ENCODE measurements at places on chromosomes 5 and 9.

DNA sequence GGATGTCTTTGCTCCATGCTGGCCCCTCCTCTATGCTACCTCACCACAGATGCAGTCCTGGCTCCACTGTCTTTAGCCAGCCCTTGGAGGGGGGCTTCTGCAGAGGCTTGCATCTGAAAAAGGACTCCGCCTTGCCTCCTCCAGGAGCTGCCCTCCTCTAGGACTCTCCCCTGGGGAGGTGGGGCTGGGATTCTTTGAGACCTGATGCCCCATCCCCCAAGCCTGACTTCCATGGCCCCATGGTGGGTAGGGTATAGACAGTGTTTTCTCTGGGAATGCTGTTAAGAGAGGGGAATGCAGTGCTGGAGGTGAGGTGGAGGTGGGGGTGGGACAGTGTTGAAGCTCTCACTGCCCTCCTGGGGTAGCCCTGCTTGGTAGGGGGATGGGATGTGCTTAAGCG lies 14.3 kb downstream of the JADE2 start:
- DNase-seq = no peak

DNA sequence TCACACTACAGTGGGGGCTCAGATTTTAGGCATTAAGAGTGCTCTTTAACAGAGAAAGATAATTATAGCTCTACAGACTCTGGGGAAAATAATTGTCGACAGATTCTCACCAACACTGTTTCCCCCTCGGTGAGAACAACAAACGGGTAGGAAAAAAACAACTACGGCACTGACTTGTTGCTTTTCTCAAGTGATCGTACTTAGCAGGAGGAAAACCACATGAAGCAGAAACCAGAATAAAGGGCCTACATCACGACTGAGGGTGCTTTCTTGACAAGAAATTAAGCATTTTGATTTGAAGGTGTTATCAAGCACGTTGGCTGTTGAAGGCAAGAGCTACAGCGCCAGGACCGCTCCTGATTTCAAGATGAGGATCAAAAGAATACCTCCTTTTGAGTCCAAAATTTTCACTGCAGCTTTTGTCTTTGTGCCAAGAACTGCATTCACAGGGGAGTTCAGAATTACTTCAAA lies 27.2 kb upstream of the CER1 start:
- no peak for DNase-seq

GRCh38 chr9:134555094-134555650 lies 86.4 kb upstream of the COL5A1 start:
- peak; percentile 88 for DNase-seq

DNA sequence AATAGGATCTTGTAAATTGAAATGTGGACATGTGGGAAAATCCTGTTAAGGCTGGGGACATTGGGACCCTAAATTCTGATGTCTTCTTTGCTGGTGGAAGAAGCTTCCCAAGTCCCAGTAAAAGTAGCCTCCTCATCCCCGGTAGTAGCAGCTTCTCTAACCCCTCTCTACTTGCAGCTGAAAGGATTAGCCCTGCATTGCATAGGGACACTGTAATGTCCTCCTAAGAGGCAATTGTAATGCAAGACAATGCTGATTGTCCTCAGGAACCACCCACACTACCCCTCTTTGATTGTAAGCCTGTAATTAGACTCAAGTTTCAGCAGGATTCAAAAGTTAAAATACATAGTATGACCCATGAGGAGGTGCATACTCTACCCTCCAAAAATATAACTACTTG lies 1938.4 kb upstream of the C9orf72 start:
- DNase-seq = no peak

DNA sequence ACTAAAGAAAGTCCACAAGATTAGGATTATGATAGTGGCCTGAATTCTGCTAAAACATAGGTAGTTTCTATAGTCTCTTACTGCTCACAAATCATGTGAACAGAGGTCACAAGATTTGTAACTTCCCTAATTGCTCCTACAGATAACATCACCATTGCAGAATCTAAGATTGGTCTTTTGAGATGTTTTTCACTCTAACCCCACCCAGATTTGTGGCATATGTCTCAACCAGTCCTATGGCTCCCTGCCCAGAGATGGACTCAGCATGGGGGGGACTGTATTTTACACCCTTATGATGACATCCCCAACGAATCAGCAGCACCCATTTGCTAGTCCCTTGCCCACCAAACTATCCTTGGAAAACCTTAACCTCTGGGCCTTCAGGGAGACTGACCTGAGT lies 1046.2 kb downstream of the CDH12 start:
- peak; percentile 25 for DNase-seq

DNA sequence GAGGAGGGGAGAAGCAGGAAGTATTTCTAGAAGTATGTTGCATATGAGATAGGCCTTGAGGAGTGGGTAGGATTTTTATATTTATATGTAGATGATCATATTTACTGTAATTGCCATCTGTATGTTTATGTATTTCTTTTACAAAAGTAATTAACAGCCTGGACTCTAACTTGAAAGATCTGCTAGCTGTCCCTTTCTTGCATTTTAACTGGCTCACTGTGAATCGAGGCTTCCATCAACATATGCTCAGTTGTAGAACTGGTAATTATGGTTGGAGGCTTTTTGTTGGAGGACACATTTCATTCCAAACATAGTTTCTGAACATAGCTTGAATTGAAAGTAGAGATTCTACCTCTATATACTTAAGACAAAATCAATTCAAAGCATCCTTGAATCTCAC lies 23.4 kb downstream of the ABLIM3 start:
- no peak for DNase-seq

GRCh38 chr5:7015586-7016256 lies 302.5 kb downstream of the TENT4A start:
- DNase-seq = no peak

GRCh38 chr9:138077898-138078540 lies 200.4 kb downstream of the CACNA1B start:
- no peak for DNase-seq

- DNase-seq = no peak
Measured at GRCh38 chr9:121160025-121160424, 41.6 kb downstream of the RAB14 start.

GRCh38 chr5:108339220-108339619 lies 42.7 kb downstream of the FBXL17 start:
- no peak for DNase-seq

DNA sequence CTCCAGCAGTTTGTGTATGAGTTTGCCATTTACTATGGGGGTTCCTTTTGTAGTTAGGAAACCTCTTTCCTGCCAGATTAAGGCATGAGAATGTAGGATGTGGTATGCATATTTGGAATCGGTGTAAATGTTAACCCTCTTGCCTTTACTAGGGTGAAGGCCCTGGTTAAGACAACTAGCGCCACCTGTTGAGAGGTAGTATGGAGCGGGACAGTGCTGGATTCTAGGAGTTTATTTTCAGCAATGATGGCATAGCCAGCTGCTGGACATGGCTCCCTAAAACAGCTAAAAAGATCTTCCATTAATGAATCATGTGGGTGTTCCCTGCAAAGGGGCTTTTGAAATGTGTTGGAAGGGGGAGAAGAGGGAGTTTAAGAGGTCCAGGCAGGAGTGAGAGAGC lies 30.7 kb upstream of the GPX3 start:
- no peak for DNase-seq

GRCh38 chr5:132439521-132440089 lies 51.0 kb downstream of the IRF1 start:
- DNase-seq = peak; percentile 95

DNA sequence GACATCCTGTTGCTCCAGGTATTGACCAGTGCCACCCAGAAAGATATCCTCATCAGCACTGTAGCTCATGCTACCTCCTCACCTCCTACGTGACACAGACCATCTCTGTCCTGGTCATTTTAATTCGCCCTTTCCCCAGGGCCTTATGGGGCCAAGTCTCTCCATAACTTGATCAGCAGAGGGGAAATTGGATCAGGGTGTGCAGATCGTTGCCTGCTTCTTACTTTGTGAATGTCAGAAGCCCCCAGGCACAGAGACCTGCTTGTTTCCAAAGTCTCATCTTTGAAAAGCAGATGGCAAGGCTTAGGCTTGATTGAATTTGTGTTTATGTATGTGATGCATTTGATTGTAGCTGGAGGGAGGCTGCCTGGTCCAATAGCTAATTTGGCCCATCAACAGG lies 8.8 kb upstream of the DBH start:
- no peak for DNase-seq

GRCh38 chr9:110088099-110088498 lies 119.9 kb downstream of the C9orf152 start:
- no peak for DNase-seq

- no peak for DNase-seq
Measured at GRCh38 chr9:131666774-131667173, 73.1 kb downstream of the RAPGEF1 start.

GRCh38 chr5:28703651-28704260 lies 1665.4 kb upstream of the CDH9 start:
- DNase-seq = no peak

DNA sequence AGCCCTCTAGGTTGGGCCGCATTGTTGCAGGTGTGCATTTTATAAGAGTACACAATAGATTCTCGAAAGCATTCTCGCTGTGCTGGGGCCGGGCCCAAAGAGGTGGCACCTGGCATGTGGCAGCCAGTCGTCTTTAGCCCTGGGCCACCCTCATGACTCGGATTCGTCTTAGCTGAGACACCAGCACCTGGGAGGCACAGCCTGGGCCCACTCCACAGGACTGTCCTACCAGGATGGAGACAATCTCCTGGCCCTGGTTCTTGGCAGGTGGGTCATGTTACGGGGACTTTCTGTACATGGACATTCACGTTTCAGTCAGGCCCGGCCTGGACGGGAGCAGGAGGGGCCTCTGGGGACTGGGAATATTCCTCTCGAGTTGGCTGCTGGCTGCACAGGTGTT lies 212.5 kb downstream of the FANCC start:
- DNase-seq = no peak

GRCh38 chr9:100515578-100516494 lies 42.9 kb downstream of the TMEFF1 start:
- DNase-seq = peak; percentile 26

DNA sequence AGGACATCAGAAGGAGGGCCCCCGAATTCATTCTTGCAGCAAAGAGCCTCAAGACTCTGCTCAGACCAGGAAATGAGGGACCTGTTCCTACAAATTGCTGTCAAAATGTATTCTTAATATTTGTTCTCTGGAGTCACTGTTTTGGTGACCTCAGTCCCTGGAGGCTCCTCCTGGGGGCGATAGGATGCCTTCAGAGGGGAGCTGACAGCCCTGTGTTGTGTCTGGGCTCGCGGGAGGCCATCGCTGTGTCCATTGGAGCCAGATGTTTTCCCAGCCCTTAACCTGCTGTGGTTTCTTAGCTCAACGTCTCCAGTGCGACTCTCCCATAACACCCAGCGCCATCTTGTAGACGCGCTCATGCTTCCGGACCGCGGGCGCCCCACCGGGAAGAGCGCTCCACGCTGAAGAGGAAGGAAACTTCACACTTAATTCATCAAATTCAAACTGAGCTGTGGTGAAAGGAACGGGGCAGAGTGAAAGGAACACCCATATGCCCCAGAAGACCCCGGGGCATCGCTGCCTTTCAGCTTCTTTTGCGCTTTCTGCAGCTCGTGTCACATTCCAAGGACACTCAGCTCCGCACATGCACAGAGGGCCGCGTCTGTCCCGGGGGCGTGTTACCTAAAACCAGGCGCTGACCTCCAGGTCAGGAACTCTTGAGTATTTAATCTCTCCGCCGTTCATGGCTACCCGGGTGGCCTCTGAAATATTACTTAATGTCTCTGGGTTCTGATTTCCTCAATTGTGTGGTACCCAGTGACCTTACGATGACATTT lies 112.3 kb upstream of the GDNF start:
- no peak for DNase-seq

DNA sequence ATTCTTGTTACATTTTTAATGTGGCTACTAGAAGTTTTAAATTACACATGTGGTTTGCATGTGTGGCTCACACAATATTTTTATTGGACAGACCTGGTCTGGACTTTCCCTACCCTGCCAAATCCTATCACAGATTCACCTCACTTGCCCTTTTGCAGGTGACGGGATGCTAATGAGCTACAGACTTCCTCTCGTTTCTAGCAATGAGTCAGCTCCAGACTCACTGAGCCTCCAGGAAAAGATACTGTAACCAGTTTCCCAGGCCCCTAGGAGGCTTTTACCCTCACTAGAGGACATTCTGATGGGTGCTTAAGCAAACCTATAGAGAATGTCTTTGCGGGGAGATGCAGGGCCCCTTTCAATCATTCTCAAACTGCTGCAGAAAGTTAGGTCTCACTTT lies 135.4 kb downstream of the WDR41 start:
- peak; percentile 68 for DNase-seq

GRCh38 chr9:103615994-103616393 lies 478.1 kb upstream of the SMC2 start:
- DNase-seq = no peak

GRCh38 chr5:171310212-171310818 lies 1.3 kb downstream of the TLX3 start:
- no peak for DNase-seq

- DNase-seq = no peak
Measured at GRCh38 chr5:59236448-59236847, 653.6 kb downstream of the RAB3C start.

DNA sequence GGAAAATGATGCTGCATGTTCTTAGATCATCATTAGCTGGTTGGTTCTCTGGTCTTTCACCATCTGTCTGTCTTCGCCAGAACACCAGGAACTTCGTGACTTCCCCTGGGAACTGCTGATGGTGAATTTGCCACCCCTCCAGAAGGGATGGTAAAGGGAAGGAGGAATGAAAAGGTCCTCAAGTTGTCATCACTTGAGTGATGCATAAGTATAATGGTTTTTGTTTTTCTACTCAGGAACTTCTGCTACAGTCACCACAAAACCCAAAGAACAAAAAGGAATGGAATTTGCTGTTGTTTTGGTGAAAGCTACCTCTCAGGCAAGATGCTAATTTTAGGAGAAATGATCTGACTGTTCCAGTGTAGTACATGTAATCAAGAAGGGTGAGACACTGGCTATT lies 328.4 kb downstream of the ARHGEF28 start:
- peak; percentile 57 for DNase-seq

DNA sequence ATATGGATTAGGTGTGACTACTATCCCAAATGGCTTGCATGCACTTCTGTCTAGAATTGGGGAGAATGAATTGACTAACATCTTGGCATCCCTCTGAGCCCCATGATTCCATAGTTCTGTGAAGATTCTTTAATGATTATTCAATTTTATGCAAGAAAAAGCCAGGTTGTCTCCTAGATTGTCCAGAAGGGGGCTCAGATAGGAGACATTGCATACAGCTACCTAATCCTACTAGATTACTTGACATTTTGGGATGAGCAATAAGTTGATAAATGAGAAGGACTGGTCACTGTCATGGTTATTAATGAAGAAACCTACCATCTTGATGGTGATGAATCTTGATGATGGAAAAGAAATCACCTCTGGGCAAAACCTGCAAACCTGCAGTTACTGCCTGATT lies 117.0 kb downstream of the CARTPT start:
- DNase-seq = no peak

DNA sequence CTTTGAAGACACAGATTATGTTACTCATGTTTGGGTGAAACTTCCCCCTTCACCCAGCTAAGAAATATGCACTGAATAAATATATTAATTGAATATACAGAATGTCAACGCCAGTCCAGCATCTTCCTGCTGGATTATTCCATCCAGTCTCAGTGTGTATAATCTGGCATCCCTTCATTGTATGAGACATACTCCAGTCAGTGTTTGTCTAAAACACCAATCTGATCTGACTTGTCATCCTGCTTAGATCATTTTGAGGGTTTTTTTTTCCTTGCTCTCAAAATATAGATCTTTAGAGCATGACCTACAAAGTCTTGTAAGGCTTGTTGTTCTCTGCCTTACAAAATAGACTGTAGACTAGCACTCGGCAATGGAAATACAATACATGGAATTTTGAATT lies 195.1 kb downstream of the SMARCA2 start:
- DNase-seq = no peak

GRCh38 chr5:123486951-123487655 lies 24.9 kb upstream of the CSNK1G3 start:
- peak; percentile 37 for DNase-seq

GRCh38 chr5:179122411-179123108 lies 62.4 kb downstream of the ZNF354C start:
- DNase-seq = no peak

Measured in AG10803 (cell line).